ENCODE measurements at places on chromosomes 2 and 18.

DNA sequence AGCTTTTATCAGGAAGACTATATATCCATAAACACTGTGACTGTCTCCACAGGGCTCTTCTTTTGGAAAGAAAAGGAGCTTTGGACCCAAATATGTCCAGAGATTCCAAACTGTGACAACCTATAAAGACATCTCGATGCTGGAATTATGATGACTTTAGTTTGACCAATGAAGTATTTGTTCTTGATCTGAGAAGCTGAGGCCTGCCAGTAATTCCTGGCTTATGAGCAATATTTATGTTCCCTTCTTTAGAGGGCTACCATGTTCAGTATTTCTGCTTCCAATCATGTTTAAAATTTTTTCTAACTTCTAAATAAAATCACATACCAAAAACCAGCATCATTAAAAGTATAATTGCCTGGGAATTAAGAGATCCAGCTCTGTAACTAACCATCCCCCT lies 41.1 kb downstream of the FEZ2 start:
- DNase-seq: no peak

DNA sequence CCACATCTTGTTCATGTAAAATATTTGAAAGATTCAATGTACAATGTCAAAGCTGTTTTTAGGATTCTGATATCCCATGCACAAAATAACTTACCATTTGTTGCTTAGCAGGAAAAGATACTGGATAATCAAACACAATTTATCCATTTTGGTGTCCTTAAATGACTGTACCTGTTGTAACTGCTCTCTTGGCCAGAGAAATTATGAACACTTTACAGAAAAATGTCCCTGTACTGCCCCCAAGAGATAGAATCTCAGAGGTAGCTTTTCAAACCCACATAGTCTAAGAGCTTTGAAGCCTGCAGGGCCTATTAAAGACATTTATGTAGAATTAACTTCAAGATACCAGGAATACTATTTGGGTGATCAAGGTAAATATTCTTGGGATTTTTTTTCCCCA lies 12.2 kb upstream of the ME2 start:
- no peak for DNase-seq

- no peak for DNase-seq
Observed at GRCh38 chr2:144621266-144621665, 101.3 kb upstream of the ZEB2 start.

DNA sequence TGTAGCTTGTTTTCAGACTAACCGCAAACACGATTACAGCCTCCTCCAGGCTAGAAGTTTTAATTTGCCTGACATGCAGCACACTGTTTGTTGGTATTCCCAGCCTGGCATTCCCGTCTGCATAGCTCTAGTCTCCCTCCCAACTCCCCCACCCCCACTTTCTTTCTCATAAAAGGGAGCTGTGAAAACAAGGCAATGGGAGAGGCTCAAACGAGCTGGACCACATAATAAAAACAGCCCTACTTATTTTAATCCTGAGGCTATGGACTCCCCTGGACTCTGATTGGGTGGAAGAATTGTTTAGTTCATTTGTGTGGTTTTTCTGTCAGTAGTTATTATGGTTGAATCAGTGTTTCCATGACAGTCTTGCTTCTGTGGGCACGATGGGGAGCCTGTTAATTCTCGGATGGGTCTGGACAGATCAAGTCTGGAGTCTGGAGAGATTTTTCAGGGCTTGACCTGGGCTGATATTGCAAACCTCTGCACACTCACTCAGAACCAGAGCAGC lies 1.2 kb downstream of the STON1 start:
- no peak for DNase-seq

- DNase-seq: no peak
Observed at GRCh38 chr2:10798783-10799182, 13.8 kb downstream of the PDIA6 start.

GRCh38 chr2:144376460-144376859 lies 143.5 kb downstream of the ZEB2 start:
- DNase-seq: no peak

GRCh38 chr18:7824970-7825369 lies 257.9 kb downstream of the PTPRM start:
- DNase-seq: no peak

DNA sequence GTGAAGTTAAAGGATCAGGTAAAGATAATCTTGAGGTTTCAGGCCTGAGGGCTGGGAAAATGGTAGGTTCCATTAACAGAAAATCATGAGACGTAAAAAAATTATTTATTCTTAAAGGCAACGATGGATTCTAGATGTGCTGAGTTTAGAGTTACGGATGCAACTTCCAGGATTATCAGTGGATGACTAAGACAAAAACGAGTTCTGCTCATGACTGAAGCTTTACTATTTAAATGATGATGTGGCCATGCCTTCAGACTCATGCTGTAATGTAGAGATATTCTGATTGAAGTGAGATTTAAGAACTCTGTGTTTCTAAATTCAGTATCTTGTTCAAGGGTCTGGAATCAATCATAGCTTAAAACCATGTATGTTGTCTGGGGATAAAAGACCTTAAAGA lies 5.0 kb downstream of the TMEM237 start:
- DNase-seq: no peak

DNA sequence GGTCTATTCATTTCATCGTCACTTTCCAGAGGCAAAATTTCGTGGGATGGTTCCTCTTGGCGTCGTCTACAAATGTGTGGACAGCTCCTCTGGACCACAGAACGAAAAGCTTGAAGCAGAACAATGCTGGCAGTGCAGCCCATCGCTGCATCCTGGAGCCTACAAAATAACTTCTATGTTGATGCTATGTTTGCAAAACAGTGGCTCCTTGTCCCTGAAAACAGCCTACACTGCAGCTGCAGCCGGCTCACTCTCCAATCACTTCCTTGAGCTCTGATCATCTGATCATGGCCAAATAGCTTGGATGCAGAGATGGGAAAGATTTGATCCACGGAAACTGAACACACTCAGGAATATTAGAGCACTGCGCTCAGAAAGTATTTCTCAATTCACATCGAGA lies 60.0 kb downstream of the DOCK10 start:
- no peak for DNase-seq

GRCh38 chr2:99825630-99826029 lies 316.8 kb downstream of the AFF3 start:
- no peak for DNase-seq

DNA sequence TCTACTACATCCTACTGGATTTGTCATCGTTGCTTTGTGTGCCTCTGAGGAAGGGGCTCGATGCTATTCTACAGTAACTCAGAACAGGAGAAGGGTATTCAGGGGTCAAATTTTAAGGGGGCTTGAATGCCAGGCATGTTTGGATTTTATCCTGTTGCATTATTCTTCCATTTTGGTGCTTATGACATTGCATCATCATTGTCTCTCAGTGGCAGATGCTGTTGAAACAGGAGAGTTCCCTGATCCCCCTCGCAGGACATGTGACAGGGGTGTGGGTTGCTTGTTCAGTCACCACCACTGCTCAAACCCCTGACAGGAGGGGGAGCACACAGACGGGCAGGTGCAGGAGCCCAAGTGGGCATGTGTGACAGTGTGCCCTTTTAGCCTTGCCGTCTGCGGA lies 156.7 kb downstream of the SLC4A3 start:
- no peak for DNase-seq

DNA sequence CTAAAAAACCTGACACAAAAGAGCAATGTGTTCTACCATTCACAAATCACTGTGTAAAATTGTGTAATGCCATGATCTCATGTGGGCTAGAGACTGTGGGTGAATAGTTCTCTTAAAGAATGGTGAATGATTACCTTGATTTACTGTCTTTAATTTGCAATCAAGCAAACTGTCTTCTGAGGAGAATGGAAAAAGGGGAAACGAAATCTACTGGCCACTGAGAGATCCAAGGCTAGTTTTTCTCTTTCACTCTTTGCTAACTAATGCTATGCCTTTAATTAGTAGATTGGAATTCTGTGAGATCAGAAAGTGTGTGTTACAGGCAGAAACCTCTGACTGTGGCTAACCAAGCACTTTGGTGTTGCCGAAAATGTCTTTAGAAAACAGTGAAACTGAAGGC lies 422.7 kb downstream of the TGIF1 start:
- DNase-seq: no peak

GRCh38 chr2:230898016-230898712 lies 26.9 kb downstream of the GPR55 start:
- no peak for DNase-seq

- no peak for DNase-seq
Observed at GRCh38 chr18:44396550-44396949, 284.1 kb upstream of the SETBP1 start.

DNA sequence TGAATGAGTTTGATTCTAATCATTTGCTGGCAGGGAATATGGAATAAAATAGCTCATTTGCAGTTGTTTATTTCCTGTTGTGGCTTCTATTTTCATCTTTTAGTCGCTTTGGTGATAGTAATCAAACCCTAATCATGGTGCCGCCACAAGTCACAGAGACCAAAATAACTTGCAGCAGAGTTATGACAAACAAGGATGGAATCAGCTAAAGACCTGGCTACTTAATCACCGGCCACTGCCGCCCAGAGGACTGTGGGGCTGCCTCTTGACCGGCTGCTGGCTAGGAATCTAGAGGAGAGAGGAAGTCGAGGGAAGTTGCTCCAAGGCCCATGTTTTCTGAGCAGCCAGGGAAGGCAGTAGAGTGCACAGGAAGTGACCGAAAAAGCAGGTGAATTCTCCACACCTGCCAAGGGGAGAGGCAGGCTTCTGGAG lies 5.1 kb upstream of the SMAD7 start:
- no peak for DNase-seq

DNA sequence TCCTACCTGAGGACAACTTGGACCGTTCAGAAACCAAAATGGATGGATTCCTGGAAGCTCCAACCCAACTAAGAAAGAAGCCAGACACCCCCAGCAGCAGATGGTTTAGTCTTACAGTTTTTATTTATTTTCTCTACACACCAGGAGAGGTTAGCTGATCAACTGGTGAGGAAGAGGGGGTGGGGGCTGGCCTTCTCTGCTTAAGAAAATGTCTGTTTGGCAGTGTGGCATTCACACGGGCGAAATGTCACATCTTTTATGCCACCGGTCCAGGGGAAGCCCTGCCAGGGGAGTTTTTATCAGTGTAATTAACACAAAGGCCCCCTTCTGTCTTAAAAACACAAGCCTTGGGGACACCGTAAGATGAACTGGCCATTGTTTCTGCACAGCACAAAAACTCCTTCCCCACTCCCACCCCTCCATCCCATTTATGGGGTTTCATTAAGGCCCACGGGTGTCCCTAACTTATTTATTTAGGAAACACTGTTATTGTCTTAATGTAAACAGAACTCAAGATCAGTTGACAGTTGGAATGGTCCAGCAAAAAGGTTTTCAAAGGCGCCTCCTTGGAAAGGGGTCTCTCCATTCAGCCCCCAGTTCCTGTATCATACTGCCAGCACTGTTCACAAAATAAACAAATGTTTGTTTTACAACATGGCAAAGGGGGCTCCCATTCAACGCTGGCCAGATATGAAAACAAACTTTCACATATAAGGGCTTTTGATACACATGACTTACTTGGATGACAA lies 217.0 kb downstream of the C1D start:
- no peak for DNase-seq

DNA sequence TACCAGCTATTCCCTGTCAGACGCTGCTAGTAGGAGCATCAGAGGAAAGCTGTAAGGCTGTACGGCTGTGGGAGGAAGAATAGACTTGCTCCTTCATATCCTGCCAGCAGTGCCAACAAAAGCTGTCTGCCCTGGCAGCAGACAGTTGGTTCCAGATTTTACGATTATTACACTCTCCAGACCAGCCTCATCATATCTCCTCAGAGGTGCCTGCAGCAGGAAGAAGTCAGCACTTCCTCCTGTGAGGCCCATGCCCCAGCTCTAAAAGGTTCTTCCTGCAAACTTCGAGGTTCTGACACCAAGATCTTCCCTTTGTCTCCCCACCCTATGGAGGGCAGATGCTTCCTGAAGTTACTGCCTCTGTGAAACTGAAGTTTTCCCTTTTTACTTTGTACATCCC lies 537.7 kb upstream of the PKDCC start:
- no peak for DNase-seq

DNA sequence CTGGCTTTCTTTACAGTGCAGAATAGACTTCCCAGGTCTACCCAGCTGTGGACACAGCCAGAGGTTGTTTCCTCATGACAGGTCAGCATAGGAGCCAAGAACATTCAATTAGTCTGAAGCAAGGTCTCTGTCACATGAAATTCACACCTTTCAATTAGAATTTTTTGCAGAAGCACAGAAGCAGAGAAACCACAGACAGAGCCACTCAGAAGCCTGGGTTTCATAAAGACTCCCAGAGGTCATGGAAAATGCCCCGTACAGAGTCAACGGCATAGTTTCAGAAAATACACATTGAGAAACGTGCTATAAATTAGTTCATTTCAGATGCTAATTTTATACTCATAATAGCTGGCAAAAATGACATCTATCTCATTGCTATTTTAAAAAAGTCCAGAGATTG lies 87.0 kb upstream of the TMEM200C start:
- DNase-seq: no peak

DNA sequence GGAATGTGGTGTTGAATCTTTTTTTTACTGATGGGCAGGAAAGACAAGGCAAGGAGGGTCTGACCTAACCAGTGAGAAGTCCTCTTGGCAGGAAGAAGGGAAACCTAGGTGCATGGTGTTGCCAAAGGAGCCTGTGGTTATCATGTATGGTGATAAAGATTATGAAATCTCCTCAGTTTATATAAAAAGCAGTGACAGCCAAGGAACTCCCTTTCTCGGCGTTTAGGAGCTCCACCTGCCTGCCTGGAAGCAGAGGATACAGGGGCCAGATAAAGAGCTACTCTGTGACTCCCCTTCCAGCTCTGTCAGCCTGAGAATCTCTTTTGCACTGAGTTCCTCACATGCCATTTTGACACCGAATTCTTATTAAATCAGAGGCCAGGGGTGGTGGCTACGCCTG lies 26.1 kb downstream of the COLEC12 start:
- DNase-seq: no peak

- DNase-seq: no peak
Observed at GRCh38 chr2:220999356-220999755, 572.7 kb downstream of the EPHA4 start.

- no peak for DNase-seq
Observed at GRCh38 chr18:23588836-23589560, 2.7 kb upstream of the NPC1 start.

DNA sequence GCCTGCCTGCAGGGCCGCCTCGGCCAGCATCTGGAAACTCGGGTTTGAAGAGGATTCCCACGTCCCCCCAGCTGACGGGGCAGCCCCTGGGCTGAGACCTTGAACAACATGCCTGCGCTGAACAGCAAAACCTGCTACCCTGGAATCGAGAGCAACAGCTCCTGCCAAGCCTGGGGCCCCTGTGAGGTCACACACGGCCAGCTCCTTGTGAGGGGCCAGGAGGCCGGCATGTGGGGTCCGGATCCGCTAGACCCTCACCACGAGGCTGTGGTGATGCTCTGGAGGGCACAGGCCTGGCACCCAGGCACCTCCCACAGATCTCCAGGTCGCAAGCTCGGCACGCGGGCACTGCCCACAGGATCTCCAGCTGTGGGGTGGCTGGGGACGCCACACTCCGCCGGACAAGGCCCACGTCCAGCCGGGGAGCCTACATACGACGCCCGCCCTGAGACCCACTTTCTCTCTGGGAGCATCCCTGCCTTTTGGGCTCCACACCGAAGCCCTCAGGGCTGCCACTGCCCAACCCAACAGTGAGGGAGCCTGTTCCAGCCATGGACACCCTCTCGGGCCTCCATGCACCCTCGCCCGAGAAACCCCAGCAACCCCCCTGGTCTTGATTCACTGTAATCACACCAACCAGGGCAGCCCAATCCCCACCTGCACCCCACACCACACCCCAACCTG lies 34.1 kb downstream of the SLC66A2 start:
- no peak for DNase-seq
